ENCODE measurements at places on chromosomes 6 and 20.

DNA sequence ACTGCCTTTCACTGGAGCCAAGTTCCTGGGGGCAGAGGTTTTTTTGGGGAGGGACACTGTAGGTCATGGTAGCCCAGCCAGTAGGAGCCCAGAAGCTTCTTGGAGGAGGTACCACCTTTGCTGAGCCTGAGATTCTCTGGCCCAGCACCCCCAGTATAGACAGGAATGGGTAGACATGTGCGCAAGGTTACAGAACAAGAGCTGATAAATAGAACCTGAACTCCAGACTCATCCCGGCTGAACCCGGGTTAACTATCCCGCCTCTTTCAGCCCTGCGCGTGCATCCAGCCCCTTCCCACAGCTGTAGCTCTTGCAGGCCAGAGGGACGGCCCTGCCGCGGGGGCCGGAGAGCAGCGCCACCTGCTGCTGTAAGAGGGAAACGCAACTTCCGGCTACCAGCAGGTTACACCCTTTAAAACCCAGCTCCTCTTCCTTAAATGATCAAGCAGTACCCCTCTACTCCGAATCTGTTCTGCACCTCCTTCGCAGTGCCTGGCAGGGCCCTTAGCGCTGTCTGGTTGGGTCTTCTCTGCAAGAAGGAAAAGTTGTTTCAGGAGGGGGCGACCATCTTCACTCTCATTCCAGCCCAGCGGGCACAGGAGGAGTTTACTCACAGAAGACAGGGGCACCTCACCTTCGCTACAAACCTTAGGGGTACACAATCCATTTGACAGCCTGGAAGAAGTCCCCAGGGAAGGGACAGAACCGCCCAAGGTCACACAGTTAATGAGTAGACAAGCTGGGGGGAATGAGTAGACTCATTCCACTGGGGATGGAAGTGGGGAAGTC lies 7.5 kb downstream of the SRXN1 start:
- no peak for DNase-seq

- DNase-seq = peak; percentile 90
These were observed 108.2 kb downstream of the HFE start for GRCh38 chr6:26195376-26195923.

DNA sequence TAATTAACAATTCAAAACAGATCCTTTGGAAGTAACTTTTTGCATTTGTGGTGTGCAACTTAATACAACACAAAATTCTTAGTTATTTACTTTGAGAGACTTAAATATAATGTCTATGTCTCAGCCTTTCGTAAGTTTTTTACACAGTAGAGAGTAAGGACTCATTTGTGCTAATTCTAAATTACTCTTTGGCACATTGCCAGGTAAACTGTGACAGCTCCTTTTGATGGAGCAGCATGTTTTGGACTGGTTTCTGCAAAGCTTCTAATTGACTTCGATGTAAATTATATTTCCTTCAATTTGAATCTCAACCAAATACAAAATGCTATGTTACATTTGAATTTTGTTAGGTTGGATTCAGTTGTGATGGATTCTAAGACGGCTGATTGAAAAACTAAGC lies 450.7 kb upstream of the OPRM1 start:
- no peak for DNase-seq

DNA sequence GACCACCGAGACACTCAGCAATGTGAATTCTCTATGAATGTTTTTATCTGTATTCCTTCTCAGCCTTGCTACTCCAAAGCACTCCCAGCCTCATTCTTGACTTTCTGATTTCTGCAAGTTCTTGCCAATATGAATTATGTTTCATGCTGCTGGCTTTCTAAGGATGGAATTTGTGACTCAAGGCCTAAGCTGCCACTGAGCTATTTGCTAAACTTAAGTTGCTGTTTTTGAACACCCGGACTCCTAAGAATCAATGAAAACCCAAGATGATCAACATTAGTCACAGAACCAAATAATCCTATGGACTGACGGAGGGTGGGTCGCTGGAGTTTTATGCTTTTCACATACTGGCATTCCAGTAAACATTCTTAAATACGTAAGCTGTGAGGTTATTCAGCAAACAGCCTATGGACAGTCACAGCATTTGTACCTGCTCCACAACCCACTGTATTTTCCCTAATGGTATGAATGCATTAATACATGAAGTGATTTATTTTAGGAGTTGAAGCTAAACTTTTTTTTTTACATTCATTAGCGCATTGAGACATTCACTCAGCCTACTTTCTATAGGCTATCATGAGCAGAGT lies 8.2 kb upstream of the PXDC1 start:
- DNase-seq = no peak

- no peak for DNase-seq
These were observed 22.7 kb upstream of the HLA-DQA1 start for GRCh38 chr6:32614366-32615081.

Data from cerebellar nuclear complex (tissue), 1 donor.